ENCODE measurements at places on chromosomes 12 and 14.

DNA sequence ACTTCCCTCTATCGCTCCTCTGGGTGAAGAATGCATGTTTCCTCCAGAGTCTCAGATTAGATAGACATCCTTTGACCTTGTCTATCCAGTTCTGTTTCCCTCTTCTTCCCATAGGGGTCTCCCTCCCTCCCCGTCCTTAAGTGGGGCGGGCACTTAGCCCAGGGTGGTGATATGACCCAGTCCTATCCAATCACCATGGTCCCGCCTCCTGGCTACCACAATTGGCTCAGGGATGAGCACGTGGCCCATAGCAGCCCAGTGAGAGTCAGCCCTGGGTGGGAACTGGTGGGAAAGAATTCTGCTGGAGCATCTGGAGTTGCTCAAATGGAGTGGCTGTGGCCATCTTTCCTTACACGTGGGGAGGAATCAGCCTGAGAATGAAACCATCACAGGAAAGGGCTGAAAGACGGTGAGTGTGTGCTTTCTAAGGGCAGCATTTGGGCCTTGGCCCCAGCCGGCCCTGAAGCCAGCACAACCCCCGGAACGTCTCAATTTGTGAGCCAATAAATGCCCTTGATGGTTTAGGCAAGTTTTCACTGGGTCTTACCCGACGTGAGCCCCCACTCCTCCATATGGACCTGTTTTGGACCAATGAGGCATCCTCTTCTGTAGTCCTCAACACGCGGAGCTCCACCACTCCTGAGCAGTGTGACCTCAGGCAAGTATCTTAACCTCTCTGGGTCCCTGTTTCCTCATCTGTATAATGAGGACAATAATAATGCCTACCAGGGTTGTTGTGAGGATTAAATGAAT lies 14.4 kb upstream of the MLXIP start:
- DNase-seq: no peak

- no peak for DNase-seq
Observed at GRCh38 chr14:64786296-64787149, 82.3 kb downstream of the PLEKHG3 start.

GRCh38 chr12:58105225-58106119 lies 164.1 kb downstream of the ATP23 start:
- no peak for DNase-seq

- no peak for DNase-seq
Observed at GRCh38 chr12:53659011-53659551, 16.8 kb downstream of the ATP5MC2 start.

DNA sequence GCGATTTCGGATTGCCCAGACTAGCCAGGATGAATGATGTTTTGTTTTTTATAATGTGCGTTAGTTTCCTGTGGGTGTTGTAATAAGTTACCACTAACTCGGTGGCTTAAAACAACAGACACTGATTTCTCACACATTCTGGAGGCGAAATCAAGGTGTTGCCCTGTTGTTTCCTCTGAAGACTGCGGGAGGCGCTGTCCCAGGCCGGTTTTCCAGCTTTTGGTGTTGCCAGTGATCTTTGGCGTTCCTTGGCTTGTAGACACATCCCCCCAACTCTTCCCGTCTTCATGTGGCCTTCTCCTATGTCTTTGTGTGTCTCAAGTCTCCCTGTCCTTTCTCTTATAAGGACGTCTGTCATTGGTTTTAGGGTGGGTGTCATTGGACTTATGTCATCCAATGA lies 267.7 kb downstream of the AACS start:
- DNase-seq: no peak

- no peak for DNase-seq
Observed at GRCh38 chr12:5272018-5272785, 159.7 kb upstream of the NTF3 start.

- DNase-seq: no peak
Observed at GRCh38 chr12:33519566-33519965, 79.9 kb upstream of the SYT10 start.

DNA sequence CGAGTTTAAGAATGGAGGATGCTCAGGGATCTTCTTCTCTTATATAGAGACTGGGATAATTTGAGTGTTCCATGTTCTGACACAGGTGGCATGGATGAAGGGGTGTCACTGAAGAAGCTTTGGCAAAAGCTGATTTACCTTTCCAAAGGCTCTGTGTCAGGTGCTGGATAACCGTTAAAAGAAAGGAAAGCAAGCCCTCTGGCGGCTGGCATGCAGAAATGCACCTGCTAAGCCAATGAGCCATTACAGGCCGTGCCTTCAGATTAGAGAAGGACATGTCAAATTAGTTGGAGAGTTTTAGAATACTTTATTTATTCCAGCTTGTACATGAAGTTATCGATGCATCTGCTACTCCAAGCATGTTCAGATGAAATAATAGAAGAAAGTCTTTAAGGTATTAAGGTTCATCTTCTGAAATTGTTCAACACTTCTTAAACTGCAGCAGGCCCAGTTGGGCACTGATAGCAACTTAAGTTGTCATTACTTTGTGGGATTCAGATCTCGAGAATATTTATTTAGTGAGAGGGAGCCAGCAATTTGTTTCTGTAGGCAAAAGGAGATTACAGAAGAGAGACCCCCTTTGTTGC lies 678.2 kb downstream of the NRXN3 start:
- no peak for DNase-seq

All from stimulated activated CD4-positive, alpha-beta T cell treated with anti-CD3 and anti-CD28 coated beads, Interleukin-1b, Interleukin-23, amount 100 ng/mL, for 1 hour (primary cell).